ENCODE measurements at places on chromosomes 13 and 19.

GRCh38 chr13:23654111-23655110 lies 84.2 kb downstream of the TNFRSF19 start:
- no peak for DNase-seq

GRCh38 chr13:38686577-38687245 lies at the start of gene FREM2:
TSS of gene FREM2 (plus strand) at chr13:38687077. CDS start at chr13:38687345, 268 bp downstream.
- no peak for DNase-seq

DNA sequence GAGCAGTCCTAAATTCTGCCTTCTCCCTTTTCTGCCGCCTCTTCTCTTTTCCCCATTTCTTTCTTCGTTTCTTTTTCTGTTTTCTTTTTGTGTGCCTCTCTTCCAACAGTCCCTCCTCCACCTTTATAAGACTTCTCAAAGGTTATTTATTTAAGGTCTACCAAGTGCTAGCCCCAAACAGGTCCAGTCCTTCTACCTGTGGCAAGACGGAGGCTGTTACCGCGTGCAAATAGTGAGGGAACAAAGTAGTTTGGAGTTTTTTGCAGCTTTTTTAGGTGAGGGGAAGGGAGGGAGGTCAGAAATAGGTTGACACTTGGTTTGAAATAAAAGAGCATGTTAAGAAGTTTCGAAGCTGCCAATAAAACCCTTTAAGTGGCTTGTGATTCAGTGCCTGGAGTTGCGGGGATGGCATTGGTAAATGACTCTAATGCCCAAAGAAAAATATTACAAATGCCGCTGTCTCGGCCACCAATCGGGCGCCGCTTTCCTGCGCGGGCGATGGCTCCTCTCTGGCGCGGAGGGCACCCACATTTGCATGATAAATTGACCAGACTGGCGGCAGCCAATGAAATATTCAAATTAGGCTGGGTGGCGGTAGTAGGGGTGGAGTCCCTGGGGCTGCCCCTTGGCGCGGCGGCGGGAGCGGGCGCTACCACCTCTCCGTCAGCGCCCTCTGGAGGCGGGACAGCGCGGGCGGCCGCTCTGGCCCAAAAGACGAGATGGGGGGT lies 7.5 kb upstream of the TSHZ3 start:
- peak; percentile 54 for DNase-seq

DNA sequence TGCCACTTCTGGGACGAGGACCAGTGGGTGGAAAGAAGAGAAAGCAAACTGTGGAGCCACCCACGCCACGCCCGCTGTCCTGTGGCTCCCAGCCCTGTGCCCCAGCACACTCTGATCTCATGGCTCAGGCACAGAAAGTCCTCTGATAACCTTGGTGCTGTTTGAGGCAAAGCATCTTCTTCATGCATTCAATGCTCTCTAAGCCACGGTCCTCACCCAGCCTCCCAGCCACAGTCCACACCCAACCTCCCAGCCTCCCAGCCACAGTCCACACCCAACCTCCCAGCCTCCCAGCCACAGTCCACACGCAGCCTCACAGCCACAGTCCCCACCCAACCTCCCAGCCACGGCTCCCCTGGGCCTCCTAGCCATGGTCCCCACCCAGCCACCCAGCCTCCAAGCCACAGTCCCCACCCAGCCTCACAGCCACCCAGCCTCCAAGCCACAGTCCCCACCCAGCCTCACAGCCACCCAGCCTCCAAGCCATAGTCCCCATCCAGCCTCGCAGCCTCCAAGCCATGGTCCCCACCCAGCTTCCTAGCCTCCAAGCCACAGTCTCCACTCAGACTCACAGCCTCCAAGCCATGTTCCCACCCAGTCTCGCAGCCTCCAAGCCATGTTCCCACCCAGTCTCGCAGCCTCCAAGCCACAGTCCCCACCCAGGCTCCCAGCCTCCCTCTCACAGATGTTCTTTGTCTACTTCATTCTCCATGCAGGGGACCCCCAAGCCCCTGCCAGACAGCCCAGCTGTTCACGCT lies 74.9 kb downstream of the SOX1 start:
- no peak for DNase-seq

GRCh38 chr19:4052114-4052992 lies 14.3 kb downstream of the ZBTB7A start:
- DNase-seq, result no peak

- DNase-seq, result no peak
Observed at GRCh38 chr19:18878858-18879578, 16.9 kb downstream of the CERS1 start.

DNA sequence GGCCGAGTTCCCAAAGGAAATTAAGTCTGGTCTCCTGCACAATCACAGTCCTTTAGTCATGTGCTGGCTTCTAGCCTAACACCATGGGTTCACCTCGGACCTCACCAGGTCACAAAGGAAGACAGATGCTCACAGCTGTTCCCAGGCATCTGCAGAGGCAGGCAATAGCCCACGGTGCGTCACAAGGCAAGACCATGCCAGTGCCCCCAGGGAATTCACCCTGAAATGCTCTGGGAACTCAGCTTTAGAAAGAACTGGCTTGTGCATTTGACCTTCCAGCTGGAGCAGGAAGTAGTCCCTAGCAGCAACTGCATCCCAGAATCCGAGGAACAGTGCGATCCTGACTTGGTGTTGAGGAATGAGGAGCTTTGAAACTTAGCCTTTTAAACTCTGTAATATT lies 96.8 kb upstream of the WASF3 start:
- DNase-seq, result no peak

DNA sequence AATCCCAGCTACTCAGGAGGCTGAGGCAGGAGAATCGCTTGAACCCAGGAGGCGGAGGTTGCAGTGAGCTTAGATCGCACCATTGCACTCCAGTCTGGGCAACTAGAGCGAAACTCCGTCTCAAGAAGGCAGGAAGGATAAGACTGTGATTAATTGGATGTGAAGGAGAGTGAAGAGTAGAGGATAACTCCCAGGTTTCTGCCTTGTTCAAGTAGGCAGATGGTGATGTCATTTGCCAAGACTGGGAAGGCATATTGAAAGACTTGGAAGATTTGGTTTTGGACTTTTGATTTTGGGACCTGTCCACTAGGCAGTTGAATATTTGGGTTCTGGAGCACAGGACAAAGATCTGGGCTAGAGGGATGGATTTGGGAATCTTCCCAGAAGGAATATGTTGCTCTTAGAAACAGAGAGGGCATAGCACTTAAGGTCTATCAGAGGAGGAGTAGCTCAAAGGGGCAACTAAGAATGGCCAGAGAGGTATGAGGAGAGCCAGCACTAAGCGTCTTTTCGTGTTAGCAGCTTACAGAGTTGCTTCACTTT lies 20.0 kb downstream of the GARRE1 start:
- no peak for DNase-seq

GRCh38 chr19:3868770-3869456 lies at the start of gene ZFR2:
TSS of gene ZFR2 (minus strand) at chr19:3869038. CDS start at chr19:3869017, 21 bp downstream.
- peak; percentile 15 for DNase-seq

DNA sequence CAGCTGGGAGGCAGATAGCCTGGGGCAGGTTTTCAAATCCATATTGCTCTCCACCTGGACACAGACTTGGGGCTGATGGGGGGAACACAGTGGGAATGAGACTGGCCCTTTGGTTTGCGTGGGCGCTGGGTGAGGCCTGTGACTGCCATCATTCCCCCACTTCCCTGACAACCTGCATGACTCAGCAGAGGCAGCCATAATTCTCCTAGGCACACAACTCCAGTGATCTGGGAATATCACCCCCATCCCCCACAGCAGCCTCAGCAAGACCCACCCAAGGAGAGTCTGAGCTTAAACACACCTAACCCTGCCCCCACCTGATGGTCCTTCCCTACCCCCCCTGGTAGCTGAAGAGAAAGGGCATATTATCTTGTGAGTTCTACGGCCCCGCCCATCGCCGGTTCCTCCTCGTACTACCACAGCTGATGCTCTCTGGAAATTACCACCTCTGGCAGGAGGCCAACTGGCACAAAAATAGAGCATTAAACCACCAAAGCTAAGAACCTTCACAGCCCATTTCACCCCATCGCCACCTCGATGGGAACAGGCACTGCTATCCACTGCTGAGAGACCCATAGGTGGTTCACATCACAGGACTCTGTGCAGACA lies 71.0 kb downstream of the RNF17 start:
- no peak for DNase-seq

- DNase-seq, result no peak
Observed at GRCh38 chr19:54665530-54665929, 2.7 kb downstream of the LILRB4 start.

DNA sequence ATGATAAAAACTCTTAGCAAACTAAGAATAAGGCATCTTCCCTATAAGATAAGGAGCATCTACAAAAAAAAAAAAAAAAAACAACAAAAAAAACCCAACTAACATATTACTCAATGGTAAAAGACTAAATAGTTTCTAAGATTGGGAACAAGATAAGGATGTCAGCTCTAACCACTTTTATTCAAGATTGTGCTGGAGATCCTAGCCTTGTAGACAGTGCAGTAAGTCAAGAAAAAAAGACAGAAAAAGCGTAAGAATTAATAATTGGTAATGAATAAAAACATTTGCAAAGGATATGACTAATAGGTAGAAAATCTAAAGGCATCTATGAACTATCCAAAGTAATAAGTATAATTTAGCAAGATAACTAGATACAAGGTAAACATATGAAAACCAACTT lies 33.0 kb downstream of the ZIC2 start:
- DNase-seq, result no peak

DNA sequence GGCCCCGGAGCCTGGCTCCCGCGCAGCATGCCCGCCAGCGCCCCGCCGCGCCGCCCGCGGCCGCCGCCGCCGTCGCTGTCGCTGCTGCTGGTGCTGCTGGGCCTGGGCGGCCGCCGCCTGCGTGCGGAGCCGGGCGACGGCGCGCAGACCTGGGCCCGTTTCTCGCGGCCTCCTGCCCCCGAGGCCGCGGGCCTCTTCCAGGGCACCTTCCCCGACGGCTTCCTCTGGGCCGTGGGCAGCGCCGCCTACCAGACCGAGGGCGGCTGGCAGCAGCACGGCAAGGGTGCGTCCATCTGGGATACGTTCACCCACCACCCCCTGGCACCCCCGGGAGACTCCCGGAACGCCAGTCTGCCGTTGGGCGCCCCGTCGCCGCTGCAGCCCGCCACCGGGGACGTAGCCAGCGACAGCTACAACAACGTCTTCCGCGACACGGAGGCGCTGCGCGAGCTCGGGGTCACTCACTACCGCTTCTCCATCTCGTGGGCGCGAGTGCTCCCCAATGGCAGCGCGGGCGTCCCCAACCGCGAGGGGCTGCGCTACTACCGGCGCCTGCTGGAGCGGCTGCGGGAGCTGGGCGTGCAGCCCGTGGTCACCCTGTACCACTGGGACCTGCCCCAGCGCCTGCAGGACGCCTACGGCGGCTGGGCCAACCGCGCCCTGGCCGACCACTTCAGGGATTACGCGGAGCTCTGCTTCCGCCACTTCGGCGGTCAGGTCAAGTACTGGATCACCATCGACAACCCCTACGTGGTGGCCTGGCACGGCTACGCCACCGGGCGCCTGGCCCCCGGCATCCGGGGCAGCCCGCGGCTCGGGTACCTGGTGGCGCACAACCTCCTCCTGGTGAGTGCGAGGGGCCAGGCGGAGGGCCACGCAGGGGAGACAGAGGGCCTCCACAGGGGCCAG lies at the start of gene KL:
Gene KL (plus strand): TSS at position 10 of the 909 bp plus-strand sequence. CDS start 18 bp downstream, at position 28.
- DNase-seq, result peak; percentile 4

DNA sequence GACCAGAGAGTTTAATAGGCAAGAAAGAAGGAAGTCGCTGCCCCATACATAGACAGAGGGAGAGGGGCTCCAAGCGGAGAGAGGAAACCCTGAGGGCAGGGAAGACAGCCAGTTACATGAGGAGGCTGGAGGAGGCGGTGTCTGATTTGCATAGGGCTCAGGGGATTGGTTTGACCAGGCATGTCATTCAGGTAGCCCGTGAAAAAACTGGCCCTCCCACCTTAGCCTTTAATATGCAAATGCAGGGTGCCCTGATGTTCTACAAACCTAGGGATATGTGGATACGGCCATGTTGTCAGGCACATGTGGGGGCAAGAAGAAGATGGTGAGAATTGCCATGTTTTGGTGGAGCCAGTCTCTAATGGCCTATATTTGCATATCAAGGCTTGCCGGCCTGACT lies 1461.6 kb downstream of the PCDH9 start:
- no peak for DNase-seq

GRCh38 chr13:32079587-32079986 lies 48.0 kb downstream of the FRY start:
- DNase-seq, result no peak

- no peak for DNase-seq
Observed at GRCh38 chr13:33992881-33993336, 175.0 kb downstream of the RFC3 start.

DNA sequence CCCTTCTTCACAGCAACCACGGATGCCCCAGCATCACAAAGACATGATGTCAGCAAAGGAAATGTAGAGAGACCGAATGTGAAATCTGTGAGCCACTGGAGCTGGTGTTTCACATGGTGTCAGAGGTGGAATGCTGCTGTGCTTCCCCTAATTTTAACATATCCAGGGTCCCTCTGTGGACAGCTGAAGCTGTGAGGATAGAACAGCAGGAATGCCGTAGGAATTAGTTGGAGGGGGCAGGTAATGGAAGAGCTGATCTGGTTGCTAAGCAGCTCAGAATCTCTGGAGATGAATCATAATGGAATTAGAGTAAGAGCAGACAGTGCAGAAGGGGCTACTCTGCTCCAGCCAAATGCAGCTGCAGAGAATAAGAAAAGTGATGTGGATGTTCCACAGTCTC lies 68.9 kb upstream of the ZNF835 start:
- DNase-seq, result no peak

DNA sequence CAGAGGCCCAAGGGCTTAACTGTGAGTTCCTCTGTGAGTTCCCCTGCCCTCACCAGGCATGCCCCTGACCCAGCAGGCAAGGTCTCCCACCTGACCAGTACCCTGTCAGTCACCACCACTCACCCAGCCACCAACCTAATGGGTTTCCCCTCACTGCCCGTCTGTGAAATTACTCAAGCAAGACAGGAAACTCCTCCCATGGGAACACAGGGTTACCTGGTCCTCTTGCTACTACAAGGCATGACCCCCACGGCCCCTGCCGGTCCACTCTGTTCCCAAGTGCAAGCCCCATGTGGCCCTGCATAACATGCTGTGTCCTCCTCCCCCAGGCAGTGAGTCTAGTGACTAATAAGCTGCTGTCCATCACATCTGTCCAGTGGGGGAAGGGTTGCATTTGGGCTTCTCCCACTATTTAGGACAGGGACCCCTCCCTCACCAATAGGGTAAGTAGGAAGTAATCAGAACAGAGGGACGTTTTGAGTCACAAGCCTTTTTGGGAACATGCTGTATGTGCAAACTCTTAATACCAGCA lies 8.0 kb upstream of the DHRS12 start:
- DNase-seq, result no peak

- no peak for DNase-seq
Observed at GRCh38 chr13:114122127-114122511, 10.3 kb downstream of the RASA3 start.
